NCI-H2081 (cell line): ENCODE measurements at places on chromosomes 4 and X.

DNA sequence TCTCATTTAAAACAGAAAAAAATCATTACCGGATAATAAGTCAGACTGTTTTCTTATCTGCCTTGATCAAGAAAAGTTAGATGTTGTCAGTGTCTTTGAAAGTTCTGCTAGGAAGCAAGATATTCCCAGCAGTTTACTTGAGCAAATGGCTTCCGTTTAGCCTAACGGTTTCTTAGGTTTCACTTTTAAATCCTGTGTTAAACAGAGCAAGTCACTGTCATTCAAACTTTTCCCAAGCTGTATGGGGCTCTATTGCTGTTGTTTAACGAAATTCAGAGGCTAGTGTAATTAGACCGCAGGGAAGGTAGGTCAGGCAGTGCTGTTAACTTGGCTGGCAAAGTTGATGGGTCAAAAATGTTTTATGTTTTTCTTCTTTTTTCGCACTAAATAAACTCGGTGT, 80.3 kb upstream of the NEIL3 start:
- no peak for DNase-seq

DNA sequence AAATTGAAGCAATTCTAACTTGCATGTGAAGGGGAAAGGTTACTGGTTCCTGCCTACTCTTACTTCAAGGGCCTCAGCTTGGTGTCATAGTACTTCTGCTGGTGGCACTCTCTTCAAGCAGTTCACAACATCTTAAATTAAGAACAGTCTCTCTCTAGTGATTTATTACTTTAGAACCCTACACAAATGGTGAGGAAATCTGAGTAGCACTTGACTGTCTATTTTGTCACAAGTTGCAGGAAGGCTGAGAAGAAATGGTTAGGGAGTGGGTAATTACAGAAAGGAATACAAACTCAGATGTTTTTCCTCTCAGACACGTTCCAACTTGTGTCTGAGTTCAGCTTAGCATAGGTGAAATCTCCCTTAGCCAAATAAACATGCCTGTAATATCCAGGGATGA, 242.3 kb upstream of the GRIA3 start:
- no peak for DNase-seq

DNA sequence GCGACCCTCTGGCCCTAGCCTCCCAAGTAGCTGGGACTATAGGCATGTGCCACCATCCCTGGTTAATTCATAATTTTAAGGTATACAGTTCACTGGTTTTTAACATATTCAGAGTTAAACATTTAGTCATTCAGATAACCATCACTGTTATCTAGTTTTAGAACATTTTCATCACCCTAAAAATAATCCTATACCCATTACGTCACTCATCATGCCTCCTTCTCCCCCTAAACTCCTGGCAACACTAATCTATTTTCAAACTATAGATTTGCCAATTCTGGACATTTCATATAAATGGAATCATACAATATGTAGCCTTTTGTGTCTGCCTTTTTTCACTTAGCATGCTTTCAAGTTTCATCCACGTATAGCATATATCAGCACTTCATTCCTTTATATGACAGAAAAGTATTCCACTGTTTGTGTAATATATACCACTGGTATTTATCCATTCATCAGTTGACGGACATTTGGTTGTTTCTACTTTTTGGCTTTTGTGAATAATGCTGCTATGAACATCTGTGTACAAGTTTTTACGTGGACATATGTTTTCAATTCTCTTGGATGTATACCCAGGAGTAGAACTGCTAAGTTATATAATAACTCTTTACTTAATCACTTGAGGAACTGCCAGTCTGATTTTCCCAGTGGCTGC, 32.0 kb upstream of the RPS3A start:
- DNase-seq: no peak

DNA sequence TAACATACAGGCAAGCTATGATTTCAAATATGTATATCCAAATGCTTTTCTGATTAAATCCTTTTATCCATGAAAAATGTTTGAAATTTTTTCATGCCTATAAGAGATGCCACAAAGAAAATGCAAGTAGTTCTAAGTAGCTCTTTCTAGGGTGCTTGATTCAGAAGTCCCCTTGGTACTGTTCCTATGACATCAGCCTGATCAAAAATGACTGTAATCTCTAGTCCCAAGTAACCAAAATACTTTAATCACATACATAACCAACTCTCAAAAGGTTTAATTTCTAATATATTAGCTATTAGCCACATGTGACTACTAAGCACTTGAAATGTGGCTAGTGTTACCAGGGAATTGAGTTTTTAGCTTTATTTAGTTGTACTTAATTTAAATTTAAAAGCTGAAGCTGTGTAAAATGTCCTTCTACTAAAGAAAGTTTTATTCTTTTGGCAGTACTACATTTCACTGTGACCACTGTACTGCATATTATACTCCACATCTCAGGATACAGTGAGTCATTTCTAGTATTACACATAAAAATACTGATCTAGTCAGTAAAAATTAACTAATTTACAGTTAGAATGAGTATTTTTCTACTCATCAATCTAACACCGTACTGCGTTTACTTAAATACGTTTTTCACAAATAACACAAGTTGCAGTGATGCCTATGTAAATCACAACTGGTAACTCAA, 33.9 kb downstream of the FBXW7 start:
- DNase-seq: no peak

DNA sequence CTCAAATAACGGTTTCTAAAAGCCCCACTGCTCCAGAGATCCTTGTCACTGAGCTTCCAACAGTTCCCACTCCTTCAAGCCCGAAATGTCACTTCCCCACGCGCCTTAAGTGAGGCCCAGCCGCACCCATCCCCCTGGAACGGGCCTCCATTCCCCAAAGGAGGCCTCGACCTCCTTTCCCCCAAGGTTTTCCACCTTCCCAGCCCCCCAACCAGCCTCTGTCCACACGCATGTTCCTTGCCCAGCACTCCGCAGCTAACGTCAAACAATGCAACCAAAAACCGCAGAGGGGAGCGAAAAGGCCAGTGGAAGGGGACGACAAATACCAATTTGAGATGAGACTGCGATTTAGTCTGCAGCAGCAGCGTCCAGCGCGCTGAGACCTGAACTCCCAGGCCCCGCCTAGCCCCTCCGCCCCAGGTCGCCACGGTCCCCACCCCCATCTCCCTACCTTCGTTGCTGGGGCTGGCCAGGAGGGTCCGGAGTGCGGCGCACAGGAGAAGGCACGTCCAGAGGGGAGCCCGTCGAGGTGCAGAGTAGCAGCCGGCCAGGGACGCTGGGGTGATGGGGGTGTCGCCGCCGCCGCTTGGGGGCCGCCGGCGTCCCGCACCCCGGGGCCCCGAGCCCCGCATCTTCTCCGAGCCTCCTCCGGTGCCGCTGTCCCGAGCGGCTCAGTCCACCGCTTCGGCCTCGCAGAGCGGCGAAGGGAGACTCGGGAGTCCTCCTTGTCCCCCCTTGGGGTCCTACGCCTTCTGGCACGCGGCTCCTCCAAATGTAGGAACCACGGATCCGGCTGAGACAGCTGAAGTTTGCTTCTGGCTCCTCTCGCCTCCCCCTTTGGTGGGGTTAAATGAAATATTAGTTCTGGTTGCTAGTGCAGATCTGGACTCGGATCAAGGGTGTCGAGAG, 924 bp downstream of the EPHA5 start:
- DNase-seq: no peak

- no peak for DNase-seq
Measured at GRCh38 chr4:144975718-144976117, 122.3 kb downstream of the ANAPC10 start.

DNA sequence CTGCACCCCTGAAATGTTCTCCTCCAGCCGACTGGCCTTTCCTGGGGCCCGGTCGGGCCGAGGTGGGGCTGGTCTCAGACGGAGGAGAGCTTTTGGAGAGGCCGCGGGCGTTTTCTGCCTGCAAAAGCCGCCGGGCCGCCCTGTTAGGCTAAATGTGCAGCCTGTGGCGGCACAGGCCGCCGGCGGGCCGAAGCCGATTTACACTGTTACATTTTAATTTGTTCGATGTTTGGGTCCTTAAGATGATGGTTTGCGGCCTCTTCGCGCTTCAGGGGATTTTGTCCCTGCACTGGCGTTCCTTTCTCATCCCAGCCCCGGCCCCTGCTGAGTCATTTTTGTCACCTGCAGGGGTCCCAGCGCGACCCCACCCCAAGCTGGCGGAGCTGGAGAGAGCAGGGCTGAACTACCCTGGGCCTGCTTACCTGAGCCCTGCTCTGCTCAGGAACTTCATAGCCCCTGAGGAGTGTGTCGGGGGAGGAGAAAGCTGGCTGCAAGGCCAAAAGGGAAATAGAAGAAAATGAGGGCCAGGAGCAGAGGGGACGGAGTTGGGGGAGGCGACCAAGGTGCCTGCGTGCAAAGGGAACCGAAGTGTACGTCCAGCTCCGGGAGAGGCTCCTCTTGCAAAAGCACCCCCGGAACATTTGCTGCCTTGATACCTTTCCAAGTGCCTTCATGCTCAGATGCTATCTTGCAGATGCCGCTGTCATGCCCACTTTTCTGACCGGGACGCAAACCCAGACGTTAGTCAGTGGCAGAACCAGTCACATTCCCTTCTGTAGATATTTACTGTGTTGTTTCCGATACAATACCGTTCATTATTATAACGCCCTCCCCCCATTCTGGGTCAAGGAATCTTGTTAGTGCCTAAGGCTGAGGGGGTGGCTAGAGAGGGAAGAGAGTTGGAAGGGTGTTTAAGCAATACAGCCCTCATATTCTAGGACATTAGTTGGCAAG, 977 bp upstream of the RBBP7 start:
- DNase-seq: no peak

DNA sequence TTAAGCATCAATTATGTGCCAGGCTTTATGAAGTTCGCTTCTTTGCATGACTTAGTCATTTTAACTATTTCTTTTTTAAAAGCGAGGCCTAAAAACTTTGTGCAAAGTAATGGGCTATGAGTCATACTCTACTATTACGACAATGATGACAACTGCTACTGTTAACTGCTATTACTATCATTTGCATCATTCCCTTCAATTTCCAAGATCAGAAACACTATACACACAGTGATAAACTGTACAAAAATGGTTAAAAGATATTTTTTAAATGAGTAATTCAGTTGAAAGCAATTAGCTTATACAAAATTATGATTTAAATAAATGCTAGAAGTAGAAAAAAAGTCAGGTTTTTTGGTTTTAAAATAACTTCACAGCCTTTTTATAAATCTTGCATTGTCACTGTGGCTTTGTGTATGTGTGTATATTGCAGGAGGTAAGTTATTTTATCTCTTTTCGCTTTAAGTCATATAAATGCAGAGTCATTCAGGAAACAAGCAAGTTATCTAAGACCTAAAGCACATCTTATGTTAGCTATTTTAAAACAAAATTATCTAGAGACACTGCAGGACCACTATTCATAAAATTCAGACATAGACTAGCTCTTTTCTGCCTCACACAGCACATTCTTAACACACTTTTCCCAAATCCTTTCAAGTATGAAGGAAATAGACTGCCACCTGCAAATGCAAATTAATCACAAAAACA, 18.5 kb upstream of the CXCL3 start:
- DNase-seq: no peak

DNA sequence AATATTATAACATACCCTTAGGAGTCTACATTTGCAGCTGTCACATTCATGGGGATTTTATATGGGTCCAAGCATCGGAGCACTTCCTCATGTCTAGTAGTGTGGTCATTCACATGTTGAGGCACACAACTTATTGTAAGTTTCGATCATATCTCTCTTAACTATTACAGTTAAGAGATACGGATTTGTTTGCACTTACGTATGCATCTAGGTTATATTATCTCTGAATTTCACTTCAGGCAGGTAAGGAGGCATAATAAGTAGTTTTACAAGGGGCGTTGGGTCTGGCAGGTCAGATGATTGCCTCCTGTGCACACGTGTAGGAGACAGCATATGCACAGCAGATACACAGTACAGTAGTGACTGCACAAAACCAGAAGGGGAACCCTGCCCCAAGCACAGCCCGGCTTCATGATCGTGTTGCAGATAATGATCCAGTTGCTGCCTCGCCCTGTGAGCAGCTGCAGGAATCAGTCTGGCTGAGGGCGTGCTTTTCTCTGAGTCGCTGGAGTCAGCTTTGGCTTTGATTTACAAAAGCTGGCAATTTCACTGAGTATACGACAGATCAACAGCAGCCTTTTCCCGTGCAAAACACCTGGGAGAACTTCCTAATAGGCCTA, 302.9 kb upstream of the GATB start:
- peak; percentile 47 for DNase-seq

GRCh38 chr4:3854661-3855060, 88.5 kb downstream of the ADRA2C start:
- DNase-seq: no peak

DNA sequence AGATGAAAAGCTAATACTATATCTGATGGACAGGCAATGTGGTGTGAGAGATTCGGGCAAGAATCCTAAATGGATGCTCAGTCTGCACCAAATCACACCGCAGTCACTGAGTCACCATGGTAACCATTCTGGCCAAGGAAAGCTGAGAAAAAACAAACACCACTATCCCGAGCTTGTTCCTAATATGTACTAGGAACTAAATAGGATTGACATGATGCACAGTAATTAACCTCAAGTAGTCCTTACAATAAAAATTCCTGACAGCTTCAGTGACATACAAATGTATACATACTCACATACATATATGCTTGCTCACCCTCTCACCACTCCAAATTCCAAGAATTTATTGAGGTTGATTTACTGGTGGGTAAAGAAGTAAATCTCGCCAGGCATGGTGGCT, 1.1 kb upstream of the RAB40A start:
- DNase-seq: no peak

DNA sequence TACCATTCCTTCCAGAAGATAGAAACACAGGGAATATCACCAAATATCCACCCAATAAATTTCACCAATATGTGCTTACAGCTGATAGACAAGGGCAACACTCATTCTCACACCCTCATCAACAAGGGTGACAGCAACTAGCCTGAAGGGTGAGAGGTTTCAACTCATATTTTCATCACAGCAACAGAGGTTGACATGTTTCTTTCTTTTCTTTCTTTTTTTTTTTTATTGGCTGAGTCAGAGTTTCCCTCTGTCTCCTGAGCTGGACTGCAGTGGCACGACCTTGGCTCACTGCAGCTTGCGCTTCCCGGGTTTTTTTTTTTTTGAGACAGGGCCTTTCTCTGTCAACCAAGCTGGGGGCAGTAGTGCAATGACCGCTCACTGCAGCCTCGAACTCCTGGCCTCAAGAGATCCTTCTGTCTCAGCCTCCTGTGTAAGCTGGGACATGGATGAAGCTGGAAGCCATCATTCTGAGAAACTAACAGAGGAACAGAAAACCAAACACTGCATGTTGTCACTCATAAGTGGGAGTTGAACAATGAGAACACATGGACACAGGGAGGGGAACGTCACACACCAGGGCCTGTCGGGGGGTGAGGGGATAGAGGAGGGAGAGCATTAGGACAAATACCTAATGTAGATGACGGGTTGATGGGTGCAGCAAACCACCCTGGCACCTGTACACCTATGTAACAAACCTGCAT, 27.5 kb upstream of the ASMTL start:
- no peak for DNase-seq

GRCh38 chrX:129760981-129761380, 18.8 kb upstream of the SASH3 start:
- no peak for DNase-seq

GRCh38 chr4:151165205-151166000, 66.0 kb downstream of the RPS3A start:
- DNase-seq: no peak

GRCh38 chr4:113621633-113622032, 139.9 kb downstream of the CAMK2D start:
- DNase-seq: no peak

GRCh38 chrX:44343412-44344141, at the start of gene EFHC2:
TSS of gene EFHC2 (minus strand) at chrX:44343672. CDS start at chrX:44343588, 84 bp downstream.
- no peak for DNase-seq
